ENCODE measurements at places on chromosomes 2 and 18.

GRCh38 chr18:49933530-49934128, 120.3 kb upstream of the ACAA2 start:
- no peak for DNase-seq

GRCh38 chr2:71716697-71717624, 263.6 kb downstream of the DYSF start:
- DNase-seq, result no peak

DNA sequence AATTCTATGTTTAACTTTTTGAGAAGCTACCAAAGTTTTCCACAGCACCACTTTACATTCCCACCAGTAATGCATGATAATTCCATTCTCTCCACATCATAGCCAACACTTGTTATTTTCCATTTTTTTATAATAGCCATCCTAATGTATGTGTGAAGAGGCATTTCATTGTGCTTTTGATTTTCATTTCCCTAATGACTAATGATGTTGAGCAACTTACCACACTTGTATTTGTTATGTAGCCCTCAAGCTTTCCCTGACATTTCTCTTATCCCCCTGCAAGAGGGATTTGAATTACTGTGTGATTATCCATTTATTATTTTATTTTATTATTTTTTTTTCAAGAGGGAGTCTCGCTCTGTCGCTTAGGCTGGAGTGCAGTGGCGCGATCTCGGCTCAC, 23.6 kb upstream of the SOS1 start:
- no peak for DNase-seq

- no peak for DNase-seq
Measured at GRCh38 chr2:37671816-37672103, 318 bp upstream of the CDC42EP3 start.

- DNase-seq, result no peak
Measured at GRCh38 chr18:66196805-66197204, 407.1 kb downstream of the CDH19 start.

DNA sequence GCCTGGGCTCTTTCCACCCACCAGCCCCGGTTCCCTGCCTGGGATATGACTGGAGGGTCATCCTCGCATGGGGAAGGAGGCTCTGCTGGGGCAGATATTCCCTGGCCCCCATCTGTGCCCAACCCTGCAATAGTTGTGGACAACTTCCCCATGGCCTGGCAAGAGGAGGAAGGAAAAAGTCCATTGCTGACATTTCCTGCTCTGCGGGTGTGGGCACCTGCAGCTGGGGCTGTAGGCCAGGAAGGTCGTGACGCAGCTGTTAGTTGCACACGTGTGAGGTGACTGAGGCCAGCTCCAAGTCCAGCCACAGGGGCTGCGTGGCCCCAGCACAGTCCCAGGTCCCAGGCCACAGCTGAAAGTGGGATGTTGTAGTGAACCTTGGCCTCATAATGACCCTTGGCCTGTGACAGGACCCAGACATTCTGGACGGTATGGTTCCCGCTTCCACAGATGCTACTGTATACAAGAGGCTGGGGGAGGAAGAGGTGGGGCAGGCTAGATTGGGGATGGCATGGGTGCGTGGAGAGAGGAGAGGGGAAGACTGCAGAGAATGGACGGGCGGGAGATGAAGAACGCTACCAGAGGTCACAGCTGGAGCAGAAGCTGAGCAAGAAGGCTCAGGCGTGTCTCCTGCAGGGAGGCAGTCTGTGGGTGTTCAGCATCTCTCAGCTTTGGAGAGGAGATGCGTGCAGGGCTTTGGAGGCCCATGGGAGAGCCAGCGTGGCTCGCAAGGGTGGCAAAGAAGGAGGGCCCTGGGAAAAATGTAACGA, 22.1 kb downstream of the OTOF start:
- DNase-seq, result no peak

GRCh38 chr2:214810671-214811070, 1.2 kb upstream of the BARD1 start:
- DNase-seq, result no peak

DNA sequence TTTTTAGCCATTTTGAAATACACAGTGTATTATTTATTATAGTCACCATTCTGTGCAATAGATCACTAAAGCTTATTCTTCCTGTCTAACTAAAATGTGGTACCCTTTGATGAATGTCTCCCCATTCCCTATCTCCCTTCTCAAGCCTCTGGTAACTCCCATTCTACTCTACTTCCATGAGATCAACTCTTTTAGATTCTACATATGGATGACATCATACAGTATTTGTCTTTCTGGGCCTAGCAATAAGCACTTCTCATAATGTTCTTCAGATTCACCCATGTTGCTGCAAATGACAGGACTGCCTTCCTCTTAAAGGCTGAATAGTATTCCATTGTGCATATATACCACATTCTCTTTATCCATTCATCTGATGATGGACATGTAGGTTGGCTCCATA, 210.9 kb downstream of the PID1 start:
- no peak for DNase-seq

GRCh38 chr2:223724861-223725260, 112.5 kb downstream of the AP1S3 start:
- DNase-seq, result no peak

DNA sequence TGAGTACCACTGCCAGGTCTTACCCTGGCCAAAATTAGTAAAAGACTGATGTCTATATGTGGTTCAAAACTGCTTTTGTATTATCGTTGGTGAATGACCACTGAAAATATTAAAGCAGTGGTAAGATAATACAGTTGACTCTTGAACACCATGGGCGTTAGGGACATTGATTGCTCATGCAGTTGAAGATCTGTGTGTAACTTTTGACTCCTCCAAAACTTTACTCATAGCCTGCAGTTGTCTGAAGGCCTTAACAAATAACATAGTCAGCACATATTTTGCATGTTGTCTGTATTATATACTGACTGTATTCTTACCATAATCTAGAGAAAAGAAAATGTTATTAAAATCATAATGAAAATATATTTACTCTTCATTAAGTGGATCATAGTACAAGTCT, 5.8 kb upstream of the ANKRD12 start:
- DNase-seq, result no peak

DNA sequence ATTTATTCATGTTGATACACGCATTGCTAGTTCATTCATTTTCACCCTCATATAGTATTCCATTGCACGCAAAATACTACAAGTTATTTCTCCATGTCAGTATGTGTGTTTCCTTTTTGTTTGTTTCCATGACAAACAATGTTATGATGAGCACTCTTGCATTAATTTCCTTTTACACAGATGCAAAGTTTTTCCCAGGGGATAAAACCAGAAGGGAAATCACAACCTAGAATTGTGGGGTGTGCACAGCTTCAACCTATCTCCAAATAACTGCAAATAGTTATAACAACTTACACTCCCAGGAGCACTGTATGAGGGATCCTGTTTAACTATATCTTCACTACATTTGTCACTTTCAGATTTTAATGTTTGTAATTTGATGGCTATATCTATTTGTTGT, 87.1 kb downstream of the ANKRD44 start:
- DNase-seq, result no peak

GRCh38 chr2:9488583-9489547, 14.5 kb downstream of the IAH1 start:
- DNase-seq, result no peak

DNA sequence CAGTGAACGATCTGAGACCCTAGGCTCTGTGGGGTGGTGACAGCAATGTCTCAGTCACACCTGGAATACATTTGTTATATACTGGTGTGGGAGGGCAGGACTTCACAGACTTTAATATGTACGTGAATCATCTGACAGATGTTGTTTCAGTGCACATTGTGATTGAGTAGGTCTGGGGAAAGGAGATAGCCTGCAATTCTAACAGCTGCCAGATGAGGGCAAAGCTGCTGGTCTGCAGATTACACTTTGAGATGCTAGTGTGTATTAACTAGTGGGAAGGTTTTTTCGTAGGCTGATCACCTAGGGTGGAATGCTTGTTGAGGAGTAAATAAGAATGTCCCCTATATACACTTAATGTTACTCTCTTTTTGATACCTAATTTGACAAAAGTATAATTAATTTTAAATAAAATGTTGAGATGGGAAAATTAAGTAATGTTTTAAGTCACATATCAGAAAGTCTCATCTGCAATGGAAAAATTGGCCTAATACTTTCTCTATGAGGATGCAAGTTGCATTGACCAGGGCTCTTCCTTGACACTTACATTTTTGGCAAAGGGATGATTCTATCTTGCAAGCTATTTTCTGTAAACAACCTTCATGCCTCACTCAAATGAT, 496.9 kb upstream of the HNMT start:
- no peak for DNase-seq

DNA sequence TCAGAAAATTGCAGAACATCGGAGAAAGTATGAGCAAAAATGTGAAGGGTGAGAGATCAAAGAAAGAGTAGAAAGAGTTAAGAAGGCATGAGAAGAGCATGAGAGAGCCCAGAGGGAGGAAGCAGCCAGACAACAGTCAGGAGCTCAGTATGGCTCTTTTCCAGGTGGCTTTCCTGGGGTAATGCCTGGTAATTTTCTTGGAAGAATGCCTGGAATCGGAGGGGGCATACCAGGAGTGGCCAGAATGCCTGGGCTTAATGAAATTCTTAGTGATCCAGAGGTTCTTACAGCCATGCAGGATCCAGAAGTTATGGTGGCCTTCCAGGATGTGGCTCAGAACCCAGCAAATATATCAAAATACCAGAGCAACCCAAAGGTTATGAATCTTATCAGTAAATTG, 271.8 kb upstream of the TFPI start:
- no peak for DNase-seq

GRCh38 chr18:58694221-58694620, 23.0 kb downstream of the MALT1 start:
- no peak for DNase-seq

- DNase-seq, result no peak
Measured at GRCh38 chr18:58051765-58052460, 7.9 kb downstream of the NEDD4L start.

- DNase-seq, result no peak
Measured at GRCh38 chr2:218266316-218266979, 3.5 kb downstream of the AAMP start.

- peak; percentile 52 for DNase-seq
Measured at GRCh38 chr18:69885841-69886531, 61.7 kb downstream of the CD226 start.

DNA sequence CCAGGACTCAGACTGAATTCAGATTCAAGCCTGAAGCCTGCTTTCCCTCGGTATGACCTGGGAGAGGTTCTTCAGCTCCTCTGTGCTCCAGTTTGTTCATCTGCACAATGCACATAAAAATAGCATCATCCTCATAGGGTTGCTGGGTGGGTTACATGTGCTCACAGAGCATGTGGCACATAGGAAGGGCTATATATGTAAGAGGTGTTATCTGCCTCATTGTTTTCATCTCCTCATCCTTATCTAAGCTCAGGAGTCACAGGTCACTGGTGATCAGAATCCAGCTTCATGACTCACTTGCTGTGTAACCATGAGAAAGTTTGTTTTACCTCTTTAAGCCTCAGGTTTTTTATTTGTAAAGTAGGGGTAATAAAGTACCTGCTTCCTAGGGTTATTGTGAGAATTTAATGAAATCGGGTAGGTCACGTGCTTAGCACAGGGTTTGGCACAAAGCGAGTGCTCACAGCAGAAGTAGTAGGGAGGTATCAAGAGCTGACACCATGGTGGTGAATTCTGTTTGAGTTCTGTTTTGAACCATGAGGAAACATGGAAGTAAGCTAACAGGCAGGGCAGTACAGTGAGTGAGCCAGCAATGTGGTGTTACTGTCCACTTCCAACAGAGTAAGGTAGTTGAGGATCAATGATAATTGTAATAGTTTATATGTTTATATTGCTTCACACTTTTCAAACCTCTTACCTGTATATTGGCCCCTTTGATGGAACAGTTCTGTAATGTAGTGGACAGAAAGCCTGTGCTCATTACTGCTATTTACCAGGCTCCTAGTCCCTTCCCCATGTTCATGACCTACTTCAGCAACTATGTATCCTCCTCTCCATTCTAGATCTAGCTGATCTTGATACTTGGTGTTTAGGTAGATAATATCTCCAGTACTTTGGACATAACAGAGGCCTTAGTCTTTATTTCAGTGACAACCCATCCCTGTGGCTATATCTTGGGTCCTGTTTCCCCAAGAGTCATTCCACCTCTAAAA, 141.4 kb upstream of the LTBP1 start:
- no peak for DNase-seq

GRCh38 chr2:179842498-179843153, 18.8 kb downstream of the ZNF385B start:
- DNase-seq, result no peak

- DNase-seq, result no peak
Measured at GRCh38 chr2:31053929-31054782, 84.1 kb downstream of the GALNT14 start.

DNA sequence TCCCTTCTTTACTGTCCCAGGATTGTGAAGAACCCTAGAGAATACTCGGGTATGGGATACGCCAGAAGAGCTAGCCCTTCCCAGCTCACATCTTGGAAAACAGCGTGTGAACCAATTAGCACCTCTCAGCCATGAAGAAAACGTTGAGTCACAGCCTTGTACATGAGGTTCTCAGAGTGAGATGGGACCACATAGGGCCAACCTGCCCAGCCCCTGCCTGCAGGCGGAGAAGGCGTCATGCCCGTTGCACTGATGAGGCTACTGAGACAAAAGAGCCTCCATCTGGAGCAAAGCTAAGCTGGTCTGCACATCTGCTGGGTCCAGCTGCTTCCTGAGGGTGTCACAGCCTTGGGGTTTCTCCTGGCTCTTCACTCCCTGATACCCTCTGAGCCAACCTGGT, 92.2 kb downstream of the LBH start:
- DNase-seq, result no peak

GRCh38 chr2:213080969-213081617, 70.3 kb downstream of the IKZF2 start:
- DNase-seq, result no peak

GRCh38 chr2:68425503-68425902, 41.6 kb downstream of the FBXO48 start:
- DNase-seq, result no peak

DNA sequence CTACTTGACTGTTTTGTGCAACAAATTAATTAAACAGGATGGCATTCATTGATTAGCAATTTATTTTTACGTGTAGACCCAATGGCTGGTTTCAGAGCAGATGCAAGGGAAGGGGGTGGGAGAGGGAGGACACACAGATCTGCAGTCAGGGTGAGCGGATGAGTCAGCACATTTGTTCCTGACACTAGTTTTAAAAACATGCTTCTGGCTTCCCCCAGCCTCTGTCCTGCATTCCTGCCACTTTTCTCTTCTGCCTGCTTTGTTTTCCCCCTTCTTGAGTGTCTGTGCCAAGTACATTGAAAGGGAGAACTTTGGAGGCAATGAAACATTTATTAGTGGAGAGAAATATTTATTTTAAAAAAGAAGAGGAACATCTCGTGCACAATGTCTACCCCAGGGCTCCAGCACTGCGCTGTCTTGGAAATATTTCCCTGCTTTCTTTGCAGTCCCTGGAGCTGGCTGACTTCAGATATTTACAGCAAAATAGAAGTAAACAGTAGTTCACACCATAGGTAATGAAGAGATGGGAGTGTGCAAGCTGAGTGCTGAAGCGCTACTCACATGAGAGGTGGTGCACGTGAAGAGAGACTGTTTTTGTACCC, 52.2 kb downstream of the NRP2 start:
- no peak for DNase-seq

DNA sequence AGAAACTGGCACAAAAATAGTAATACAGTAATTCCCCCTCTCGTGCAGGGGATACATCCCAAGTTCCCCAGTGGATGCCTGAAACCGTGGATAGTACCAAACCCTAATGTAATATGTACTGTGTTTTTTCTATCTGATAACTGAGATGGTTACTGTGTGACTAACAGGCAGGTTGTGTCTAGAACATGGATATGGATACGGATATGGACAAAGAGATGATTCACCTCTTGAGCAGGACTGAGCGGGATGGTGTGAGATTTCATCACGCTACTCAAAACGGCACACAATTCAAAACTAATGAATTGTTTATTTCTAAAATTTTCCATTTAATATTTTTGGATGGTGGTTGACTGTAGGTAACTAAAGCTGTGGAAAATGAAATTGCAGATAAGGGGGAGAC, 3.4 kb downstream of the MBD1 start:
- DNase-seq, result no peak

Measured in activated T-cell treated with anti-CD3 and anti-CD28 coated beads, Interleukin-2, amount 50 U/mL, for 24 hours (primary cell).